Upper lobe of left lung (tissue), 6 donors: ENCODE measurements at places on chromosomes 6 and 20. TPM values are rescaled to one million over a fixed set of nuclear protein-coding genes. Genes with fewer than 3 reads are reported as not detected.

NANP gene
- 1.7 TPM for total RNA-seq

STX11 gene
- total RNA-seq, result 54.5 TPM

HSPA1L gene
- 1.8 TPM for total RNA-seq

NOTCH4 gene
- total RNA-seq, result 125 TPM

TLDC2 gene
- not detected for total RNA-seq

OR2B6 gene
- not detected for total RNA-seq

PKIB gene
- 16.1 TPM for total RNA-seq

CDH22 gene
- 0.10 TPM for total RNA-seq

LY6G6D gene
- not detected for total RNA-seq

GNRH2 gene
- total RNA-seq, result not detected

CSTF1 gene
- total RNA-seq, result 23.1 TPM

LBP gene
- 0.30 TPM for total RNA-seq

- H3K27me3 ChIP-seq, result no peaks in the 10 kb centered on the region
- no peak overlapping the region for H3K4me3 ChIP-seq
- no peak overlapping the region for H3K27ac ChIP-seq
Observed at GRCh38 chr20:58044931-58045555, 183.4 kb downstream of the ANKRD60 start.

DNA sequence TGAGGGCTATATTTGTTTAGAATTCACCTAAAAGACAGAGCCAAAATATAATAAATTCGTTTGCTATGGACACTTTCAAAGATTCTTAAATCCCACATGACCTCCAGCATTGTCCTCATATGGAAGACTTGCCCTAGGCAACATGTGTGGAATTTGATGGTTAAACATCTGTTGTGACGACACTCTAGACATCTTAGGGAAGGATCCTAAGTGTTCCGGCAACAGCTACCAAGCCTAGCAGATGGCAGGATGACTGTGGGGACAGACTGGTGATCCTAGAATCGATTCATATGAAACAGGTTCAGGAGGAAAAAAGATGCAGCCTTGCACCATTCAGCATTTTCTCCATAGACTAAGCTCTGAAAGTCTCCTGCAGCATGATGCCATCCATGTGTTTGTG, 77.6 kb upstream of the BACH2 start:
- H3K36me3 ChIP-seq, result no peaks in the 10 kb centered on the region
- H3K4me3 ChIP-seq, result no peak overlapping the region
- H3K4me1 ChIP-seq, result peaks cover 5% of the 10 kb centered on the region
- H3K27ac ChIP-seq, result no peak overlapping the region
- DNase-seq, result no peak

- H3K27ac ChIP-seq, result no peak overlapping the region
- H3K4me1 ChIP-seq, result no peaks in the 10 kb centered on the region
- DNase-seq, result no peak
- no peak overlapping the region for H3K4me3 ChIP-seq
- H3K27me3 ChIP-seq, result no peaks in the 10 kb centered on the region
Observed at GRCh38 chr6:170355661-170356060, 49.1 kb downstream of the FAM120B start.

DNA sequence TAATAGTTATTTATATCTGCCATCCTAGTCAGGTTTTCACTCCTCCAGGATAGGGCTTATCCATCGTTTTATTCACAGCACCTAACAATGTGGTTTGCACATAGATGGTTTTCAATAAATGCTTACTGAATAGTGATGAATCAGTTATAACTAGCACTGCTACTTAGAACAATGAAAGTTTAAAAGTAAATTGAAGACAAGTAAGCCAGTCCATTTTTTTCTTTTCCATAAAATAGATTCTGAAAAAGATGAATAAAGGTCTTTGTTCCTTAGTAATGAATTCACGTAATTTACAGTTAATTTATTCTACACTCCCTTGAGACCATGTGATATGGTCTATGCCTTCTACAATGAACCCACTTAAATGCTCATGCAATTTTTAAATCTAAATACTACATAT, 212.5 kb downstream of the RNGTT start:
- H3K27ac ChIP-seq, result no peak overlapping the region
- no peaks in the 10 kb centered on the region for H3K4me1 ChIP-seq
- no peaks in the 10 kb centered on the region for H3K27me3 ChIP-seq
- H3K36me3 ChIP-seq, result no peaks in the 10 kb centered on the region

GRCh38 chr20:57090590-57091560, 175.6 kb downstream of the BMP7 start:
- H3K27me3 ChIP-seq, result no peaks in the 10 kb centered on the region
- H3K4me1 ChIP-seq, result peaks cover 8% of the 10 kb centered on the region
- H3K4me3 ChIP-seq, result no peak overlapping the region
- H3K27ac ChIP-seq, result no peak overlapping the region
- no peaks in the 10 kb centered on the region for H3K36me3 ChIP-seq
- peak; percentile 45 for DNase-seq

DNA sequence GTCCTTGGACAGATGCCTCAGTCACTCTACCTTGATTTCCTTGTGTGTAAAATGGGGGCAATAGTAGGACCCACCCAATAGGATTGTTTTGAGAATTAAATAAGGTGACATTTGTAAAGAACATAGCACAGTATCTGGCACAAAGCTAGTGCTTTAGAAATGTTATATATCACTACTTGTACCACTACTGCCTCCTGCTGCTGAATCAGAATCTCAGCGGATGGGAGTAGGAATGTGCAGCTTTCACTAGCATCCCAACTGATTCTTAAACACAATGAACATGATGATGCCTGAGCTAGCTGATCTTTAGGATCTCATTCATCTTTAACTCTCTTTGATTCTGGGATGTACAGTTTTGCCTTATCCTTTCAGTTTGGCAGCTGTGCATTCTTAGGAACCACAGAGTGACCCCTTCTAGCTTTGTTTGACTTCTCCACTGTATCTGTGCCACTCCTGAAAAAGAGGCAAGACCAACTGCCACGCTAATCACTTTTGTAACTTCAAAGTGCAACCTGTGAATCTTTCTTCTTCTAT, 7.2 kb downstream of the PBOV1 start:
- no peak overlapping the region for H3K27ac ChIP-seq
- no peak for DNase-seq
- H3K27me3 ChIP-seq, result no peaks in the 10 kb centered on the region
- H3K36me3 ChIP-seq, result no peaks in the 10 kb centered on the region

DNA sequence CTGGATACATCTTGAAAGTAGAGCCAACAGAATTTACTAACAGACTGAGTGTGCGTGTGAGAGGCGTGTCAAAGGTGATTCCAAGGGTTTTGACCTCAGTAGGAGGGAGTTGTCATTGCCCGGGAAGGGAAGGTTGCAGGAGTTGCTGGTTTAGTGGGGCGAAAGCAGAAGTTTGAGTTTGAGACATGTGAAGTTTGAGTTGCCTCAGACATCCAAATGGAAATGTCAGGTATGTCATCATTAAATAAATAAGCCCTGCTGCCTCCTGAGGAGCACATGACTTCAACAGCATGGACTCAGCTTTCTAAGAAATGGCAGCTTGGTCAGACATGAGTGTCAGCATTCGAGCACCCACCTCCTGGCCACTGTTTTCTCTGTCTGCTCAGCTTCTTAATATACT, 26.6 kb upstream of the TGM2 start:
- no peak overlapping the region for H3K4me3 ChIP-seq
- H3K27ac ChIP-seq, result no peak overlapping the region
- H3K27me3 ChIP-seq, result no peaks in the 10 kb centered on the region
- H3K4me1 ChIP-seq, result peaks cover 5% of the 10 kb centered on the region

DNA sequence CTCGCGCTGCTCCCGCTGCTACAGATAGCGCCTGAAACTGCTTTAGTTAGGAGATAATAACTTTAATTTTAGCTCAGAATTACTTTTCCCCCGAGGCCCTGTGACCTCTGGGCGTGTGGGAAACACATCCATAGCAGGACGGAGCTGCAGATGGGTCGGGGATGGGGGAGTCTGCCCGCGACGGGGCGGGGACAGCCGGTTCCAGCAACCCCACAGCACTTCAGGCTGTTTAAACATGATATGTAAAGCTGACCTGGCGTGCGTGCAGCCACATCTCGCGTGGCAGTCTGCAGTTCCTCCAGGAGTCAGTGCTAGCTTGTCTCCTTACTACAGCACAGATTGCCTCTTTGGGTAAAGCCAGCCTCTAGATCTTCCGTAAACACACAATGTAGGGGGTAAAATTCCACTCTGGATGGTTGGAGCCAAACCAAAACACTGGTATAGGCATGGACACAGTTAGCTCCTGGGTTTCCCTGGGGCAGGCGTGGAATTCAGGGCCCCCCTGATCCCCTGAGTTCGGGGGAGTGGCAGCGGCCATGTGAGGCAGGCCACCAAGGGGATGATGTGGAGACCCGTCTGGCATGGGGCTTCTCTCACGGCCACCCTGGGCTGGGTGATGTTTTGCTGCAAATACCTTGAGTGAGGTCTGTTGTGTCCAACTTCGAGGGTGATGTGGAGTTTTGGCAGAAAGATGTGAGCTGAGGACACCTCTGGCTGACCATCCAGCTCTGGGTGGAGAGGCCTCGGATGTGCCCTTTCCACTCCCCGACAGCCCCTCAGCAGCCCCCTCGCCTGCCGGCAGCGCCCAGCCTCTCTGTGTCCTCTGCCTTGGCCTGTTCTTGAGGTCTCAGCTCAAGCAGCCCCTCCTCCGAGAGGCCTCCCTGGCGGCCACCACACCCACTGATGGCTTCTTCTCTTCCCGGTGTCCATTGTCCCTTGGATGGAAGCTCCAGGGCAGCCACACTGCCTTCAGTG, 214.5 kb downstream of the TAF4 start:
- no peak for DNase-seq
- H3K4me1 ChIP-seq, result no peaks in the 10 kb centered on the region
- H3K27me3 ChIP-seq, result no peaks in the 10 kb centered on the region
- H3K4me3 ChIP-seq, result no peak overlapping the region

GRCh38 chr6:101000341-101000740, 119.2 kb upstream of the ASCC3 start:
- no peaks in the 10 kb centered on the region for H3K27me3 ChIP-seq

- H3K4me1 ChIP-seq, result no peaks in the 10 kb centered on the region
- peak; percentile 75 for DNase-seq
- no peak overlapping the region for H3K27ac ChIP-seq
- H3K27me3 ChIP-seq, result no peaks in the 10 kb centered on the region
- no peak overlapping the region for H3K4me3 ChIP-seq
Observed at GRCh38 chr6:71588490-71588889, 297.9 kb upstream of the RIMS1 start.

DNA sequence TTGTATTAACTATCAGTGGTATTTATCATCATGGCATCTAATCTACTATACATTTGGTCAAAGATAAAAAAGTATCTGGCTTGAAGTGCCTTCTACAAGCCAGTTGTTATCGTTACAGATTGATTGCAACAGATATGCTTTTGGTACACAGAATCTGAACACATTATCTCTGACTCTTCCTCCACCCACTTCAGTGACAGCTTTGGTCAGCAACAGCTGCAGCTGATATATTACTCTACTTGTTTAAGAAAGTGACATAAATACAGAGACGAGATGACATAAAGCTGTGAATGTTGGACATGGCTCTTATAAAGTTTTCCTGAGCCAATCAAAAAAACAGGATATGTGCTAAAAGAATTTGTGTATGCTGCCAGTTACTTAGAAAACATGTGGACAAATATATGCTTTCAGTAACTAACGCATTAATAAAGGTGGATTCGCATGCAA, 77.6 kb downstream of the HIVEP2 start:
- H3K4me3 ChIP-seq, result no peak overlapping the region
- H3K27me3 ChIP-seq, result no peaks in the 10 kb centered on the region
- H3K36me3 ChIP-seq, result no peaks in the 10 kb centered on the region
- H3K27ac ChIP-seq, result no peak overlapping the region
- peaks cover 26% of the 10 kb centered on the region for H3K4me1 ChIP-seq
- no peak for DNase-seq

DNA sequence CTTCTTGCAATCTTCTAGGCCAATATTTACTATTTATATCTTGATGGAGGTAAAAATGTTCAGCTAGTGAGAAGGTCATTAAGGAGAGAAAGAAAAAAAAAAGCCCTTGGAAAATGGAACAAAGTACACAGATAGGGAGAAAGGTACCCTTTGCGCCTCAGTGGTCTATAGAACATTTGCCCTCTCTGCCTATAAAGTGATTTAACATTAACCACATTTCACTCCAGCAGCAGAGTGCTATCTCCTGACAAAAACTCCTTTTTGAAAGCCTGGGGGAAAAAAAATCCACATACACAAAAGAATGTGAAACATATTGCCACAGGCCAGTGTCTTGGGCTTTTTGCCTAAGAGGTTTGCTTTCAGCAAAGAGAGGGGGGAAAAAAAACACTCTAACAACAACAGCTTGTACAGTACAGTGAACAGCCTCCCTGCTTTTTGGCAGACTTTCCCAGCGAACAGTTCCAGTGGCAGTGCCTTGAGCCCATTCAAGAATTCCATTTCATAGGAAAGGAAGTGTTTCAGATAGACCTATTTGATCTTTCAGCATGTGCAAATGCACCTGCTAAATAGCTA, 695 bp downstream of the ARHGAP18 start:
- peak overlapping the region; percentile 57 for H3K4me3 ChIP-seq
- H3K4me1 ChIP-seq, result peaks cover 26% of the 10 kb centered on the region
- no peaks in the 10 kb centered on the region for H3K36me3 ChIP-seq
- H3K27me3 ChIP-seq, result no peaks in the 10 kb centered on the region

GRCh38 chr6:71412559-71413140, 124.0 kb downstream of the OGFRL1 start:
- peaks cover 45% of the 10 kb centered on the region for H3K4me1 ChIP-seq
- DNase-seq, result no peak
- peak overlapping the region; percentile 62 for H3K27ac ChIP-seq
- no peaks in the 10 kb centered on the region for H3K27me3 ChIP-seq
- H3K4me3 ChIP-seq, result no peak overlapping the region
- no peaks in the 10 kb centered on the region for H3K36me3 ChIP-seq

- no peaks in the 10 kb centered on the region for H3K4me1 ChIP-seq
- no peaks in the 10 kb centered on the region for H3K27me3 ChIP-seq
- no peak overlapping the region for H3K4me3 ChIP-seq
Observed at GRCh38 chr20:48846516-48847492, 19.0 kb upstream of the PREX1 start.

DNA sequence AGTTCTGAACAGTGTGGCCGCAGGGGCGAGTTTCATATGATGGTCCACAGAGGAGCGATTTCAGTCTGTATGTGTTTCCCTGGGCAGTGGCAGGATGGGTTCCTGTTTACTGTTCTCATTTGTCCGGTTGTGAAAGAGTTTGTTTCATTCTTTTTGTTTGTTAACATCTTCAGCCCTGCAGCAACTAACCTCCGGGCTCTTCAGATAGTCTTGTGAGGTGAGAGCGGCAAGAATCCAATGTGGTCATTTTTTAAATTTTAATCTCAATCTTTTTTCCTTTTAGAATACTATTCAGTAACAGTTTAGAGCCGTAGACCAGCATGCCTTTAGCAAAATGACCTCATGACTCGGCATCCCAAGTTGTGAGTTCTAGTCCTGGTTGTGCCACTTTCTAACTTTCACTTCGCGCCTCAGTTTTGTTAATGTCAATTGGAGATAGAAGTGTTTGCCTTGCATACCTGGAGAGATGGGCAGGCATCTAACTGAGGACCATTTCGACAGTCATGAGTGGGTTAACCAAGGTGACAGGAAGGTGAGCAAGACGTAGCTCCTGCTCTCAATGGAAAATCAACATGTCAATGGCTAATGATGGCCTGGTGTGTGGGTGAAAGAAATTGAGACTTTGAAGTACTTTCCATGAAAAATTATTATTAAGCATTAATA, 38.5 kb upstream of the PXDC1 start:
- H3K4me1 ChIP-seq, result no peaks in the 10 kb centered on the region
- H3K27me3 ChIP-seq, result no peaks in the 10 kb centered on the region
- no peak for DNase-seq
- H3K36me3 ChIP-seq, result no peaks in the 10 kb centered on the region

GRCh38 chr20:62305149-62305764, 2.5 kb downstream of the ADRM1 start:
- DNase-seq, result no peak
- no peak overlapping the region for H3K4me3 ChIP-seq
- H3K27me3 ChIP-seq, result no peaks in the 10 kb centered on the region
- H3K4me1 ChIP-seq, result peaks cover 22% of the 10 kb centered on the region

GRCh38 chr20:1299522-1299921, 29.4 kb downstream of the SDCBP2 start:
- H3K27ac ChIP-seq, result no peak overlapping the region
- no peak for DNase-seq
- H3K4me1 ChIP-seq, result peaks cover 3% of the 10 kb centered on the region
- H3K36me3 ChIP-seq, result peaks cover 12% of the 10 kb centered on the region
